ENCODE measurements at places on chromosomes 1 and 21. TPM values are rescaled to one million over a fixed set of nuclear protein-coding genes. Genes with fewer than 3 reads are reported as not detected.

- DNase-seq, result no peak
These were observed 154.6 kb downstream of the FOXD2 start for GRCh38 chr1:47592296-47593012.

- DNase-seq, result no peak
These were observed 23.5 kb downstream of the GLIS1 start for GRCh38 chr1:53715478-53715877.

DNA sequence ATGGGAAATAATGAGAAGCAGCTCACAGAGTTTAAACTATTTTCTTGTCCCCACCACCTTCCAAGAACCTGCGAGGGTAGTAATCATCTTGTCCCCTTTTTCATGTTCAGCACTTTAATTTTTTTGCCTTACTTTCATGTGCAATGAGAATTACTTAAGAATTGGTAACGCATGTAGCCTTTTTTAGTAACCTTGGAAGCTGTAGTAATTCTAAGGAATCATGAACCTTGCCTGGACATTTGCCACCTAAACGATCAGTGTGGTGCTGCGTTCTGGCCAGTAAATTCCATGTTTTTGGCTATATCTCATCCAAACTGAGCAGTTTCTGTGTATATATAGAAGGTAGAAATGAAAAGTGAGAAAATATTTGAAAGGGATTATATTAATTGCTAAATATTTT lies 3.9 kb upstream of the VAMP3 start:
- DNase-seq, result no peak

DNA sequence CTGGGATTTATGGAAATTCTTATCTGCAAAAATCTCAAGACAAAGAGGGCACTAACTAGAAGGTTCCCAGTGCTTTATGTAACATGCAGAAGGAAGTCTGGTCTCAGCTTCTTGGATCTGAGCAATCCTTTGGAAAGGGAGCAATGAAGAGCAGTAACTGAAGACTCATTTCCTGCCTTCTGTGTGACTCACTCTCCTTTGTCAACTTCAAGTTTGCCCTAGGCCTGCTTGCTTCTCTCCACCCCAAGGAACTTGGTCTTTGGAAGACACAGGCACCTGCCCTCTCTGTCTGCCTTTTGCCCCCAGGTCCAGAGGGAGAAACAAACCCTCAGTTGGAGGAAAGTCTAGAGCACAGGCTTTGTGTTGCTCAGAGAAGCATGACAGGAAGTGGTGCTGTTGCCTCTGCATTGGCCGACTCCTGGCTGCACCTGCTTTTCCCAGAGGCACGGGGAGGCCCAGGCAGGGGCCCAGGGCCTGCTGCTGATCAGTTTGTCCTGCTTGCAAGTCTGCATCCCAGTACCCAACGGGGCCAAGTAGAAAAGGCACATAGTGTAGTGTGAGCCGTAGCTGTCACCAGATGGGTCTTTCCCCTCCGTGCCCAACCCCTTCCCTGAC lies 137.2 kb downstream of the DHRS3 start:
- DNase-seq, result peak; percentile 89

DNA sequence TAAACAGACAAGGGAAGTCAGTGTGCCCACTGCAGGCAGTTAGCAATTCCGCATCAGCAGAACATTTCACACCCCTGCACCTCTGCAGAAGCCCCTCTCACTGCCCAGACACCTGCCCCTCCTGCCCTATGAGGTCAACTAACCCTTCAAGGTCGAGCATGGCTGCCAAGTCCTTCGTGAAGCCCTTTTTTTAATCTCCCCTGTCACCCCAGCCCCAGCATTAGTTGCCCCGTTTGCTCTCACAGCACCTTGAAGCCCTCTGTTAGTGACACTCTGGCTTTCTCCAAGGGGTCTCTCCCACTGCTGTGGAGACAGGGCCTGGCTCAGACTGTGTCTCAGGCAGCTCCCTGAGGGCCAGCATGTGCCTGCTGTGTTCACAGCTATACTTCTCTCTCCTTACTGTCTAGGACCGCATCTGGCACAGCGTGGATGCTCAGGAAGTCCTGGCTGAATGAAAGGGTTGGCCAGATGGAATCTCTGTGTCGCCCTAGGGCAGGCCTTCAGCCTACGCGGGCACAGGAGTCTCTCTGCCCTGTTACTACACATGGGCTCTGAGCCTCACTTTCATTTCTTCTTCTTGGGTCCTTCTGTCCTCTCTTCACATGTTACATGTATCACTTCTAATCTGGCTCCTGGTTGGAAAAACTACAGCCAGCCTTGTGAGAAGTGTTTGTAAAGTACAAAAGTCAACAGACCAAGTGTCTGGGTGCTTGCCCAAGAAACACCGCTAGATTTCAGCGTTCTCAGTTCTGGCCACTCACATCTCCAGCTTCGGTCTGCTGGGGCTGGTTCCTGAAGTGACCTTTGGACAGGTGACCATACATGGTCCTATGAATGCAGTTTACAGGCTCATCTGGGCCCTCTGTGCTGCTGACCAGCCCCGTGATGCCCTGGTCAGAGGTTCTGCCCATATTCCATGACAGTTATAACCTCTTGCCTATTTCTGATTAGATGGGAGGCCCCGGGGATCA lies 19.7 kb downstream of the SLC2A1 start:
- no peak for DNase-seq

ESPN gene
- not detected for polyA plus RNA-seq

KIF17 gene
- polyA plus RNA-seq, result 3.7 TPM

DNALI1 gene
- polyA plus RNA-seq, result 5.5 TPM

- no peak for DNase-seq
These were observed 190.4 kb downstream of the RHOU start for GRCh38 chr1:228925691-228926090.

- no peak for DNase-seq
These were observed 790.9 kb upstream of the NCAM2 start for GRCh38 chr21:20207335-20207734.

GRCh38 chr1:117143871-117144270 lies 22.3 kb upstream of the TRIM45 start:
- no peak for DNase-seq

HFM1 gene
- polyA plus RNA-seq, result not detected

OR14K1 gene
- polyA plus RNA-seq, result not detected

OR2L2 gene
- not detected for polyA plus RNA-seq

FCRLB gene
- 2.6 TPM for polyA plus RNA-seq

SAMD13 gene
- 0.20 TPM for polyA plus RNA-seq

DNA sequence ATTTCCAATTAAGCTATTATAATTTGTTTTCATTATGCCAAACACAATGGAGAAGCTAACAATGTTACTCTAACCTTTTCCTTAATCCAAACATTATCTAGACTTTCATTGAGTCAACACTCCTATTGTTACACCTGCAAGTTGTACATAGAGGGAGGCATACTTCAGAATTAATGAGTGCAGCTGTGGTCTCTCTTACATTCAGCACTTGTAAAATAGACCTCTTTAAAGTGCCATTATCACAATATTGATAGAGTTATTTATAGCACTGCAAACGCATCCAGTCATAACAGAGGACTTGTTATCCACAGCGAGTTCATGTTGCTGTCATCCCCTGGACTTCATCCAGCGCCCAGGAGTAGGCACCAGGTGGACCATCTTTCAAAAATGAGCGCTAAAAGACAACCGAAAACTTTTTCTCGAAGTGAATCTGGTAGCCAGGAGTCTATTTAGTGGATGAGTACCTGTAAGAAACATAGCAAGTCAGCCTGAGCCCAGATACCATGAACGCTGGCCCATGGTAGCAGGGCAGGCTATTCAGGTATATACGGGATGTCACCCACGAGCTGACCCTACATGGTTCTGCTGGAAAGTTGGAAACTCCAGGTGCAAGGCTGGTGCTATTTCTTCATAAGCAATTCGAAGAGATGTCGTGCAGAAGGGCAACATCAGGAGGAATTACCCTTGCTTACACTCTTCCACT lies 70.6 kb upstream of the NFIA start:
- no peak for DNase-seq

ST6GALNAC5 gene
- 0.80 TPM for polyA plus RNA-seq

All from BJ (cell line).